ENCODE measurements at places on chromosomes 7 and 10. TPM values are rescaled to one million over a fixed set of nuclear protein-coding genes. Genes with fewer than 3 reads are reported as not detected.

DNA sequence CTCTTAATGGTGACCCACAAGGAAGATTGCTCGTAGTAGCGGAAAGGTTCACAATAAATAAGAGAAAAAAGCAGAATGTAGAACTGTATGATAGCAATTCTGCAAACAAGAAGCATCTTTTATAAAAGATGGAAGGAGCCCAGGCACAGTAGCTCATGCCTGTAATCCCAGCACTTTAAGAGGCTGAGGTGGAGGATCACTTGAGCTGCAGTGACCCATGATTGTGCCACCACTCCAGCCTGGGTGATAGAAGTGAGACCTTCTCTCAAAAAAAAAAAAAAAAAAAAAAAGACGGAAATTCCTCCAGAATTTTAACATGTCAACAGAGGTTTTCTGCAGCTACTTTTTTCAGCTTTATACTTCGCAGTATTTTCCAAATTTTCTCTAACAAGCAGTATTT, 13.2 kb downstream of the GATAD1 start:
- H3K27ac ChIP-seq = no peak overlapping the region
- no peak for DNase-seq
- H3K4me1 ChIP-seq = no peaks in the 10 kb centered on the region

GRCh38 chr10:93742633-93743349, 14.9 kb upstream of the LGI1 start:
- H3K27ac ChIP-seq = no peak overlapping the region
- H3K27me3 ChIP-seq = peaks cover 18% of the 10 kb centered on the region
- H3K36me3 ChIP-seq = no peaks in the 10 kb centered on the region
- no peak overlapping the region for H3K4me3 ChIP-seq
- H3K4me1 ChIP-seq = no peaks in the 10 kb centered on the region
- DNase-seq = no peak

DNA sequence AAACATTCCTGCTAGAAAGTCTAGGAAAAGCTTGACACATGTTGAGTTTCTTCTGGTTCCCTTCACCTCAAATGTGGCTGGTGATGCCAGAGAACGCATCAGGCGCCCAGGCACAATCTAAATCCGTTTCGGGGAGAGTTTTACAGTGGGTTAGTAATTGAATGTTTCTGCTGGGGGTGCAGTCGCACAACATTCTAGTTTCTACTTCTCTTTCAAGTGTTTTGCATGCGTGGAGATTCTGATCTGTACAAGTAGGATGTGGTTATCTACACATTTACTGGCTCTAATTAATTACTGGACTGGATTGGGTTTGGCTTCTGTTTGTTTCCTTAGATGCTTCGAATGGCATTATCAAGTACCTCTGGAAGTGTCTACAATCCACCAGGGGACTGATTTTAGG, 173.8 kb downstream of the TMEM26 start:
- H3K27ac ChIP-seq = no peak overlapping the region
- H3K36me3 ChIP-seq = no peaks in the 10 kb centered on the region
- no peaks in the 10 kb centered on the region for H3K27me3 ChIP-seq
- H3K4me1 ChIP-seq = peaks cover 8% of the 10 kb centered on the region

DNA sequence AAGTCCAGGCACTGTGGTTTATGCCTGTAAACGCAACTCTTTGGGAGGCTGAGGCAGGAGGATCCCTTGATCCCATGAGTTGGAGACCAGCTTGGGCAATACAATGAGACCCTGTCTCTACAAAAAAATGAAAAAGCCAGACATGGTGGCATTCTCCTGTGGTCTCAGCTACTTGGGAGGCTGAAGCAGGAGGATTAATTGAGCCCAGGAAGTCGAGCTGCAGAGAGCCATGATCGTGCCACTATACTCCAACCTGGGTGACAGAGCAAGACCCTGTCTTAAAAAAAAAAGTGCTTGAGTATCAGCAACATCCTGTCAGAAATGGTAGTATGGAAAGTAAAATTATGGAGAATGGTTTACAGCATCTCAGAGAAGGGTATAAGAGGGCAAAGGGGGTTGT, 11.6 kb downstream of the APBB1IP start:
- H3K36me3 ChIP-seq = peaks cover 24% of the 10 kb centered on the region
- H3K4me1 ChIP-seq = peaks cover 81% of the 10 kb centered on the region
- H3K4me3 ChIP-seq = peak overlapping the region; percentile 85
- H3K27ac ChIP-seq = peak overlapping the region; percentile 95

DNA sequence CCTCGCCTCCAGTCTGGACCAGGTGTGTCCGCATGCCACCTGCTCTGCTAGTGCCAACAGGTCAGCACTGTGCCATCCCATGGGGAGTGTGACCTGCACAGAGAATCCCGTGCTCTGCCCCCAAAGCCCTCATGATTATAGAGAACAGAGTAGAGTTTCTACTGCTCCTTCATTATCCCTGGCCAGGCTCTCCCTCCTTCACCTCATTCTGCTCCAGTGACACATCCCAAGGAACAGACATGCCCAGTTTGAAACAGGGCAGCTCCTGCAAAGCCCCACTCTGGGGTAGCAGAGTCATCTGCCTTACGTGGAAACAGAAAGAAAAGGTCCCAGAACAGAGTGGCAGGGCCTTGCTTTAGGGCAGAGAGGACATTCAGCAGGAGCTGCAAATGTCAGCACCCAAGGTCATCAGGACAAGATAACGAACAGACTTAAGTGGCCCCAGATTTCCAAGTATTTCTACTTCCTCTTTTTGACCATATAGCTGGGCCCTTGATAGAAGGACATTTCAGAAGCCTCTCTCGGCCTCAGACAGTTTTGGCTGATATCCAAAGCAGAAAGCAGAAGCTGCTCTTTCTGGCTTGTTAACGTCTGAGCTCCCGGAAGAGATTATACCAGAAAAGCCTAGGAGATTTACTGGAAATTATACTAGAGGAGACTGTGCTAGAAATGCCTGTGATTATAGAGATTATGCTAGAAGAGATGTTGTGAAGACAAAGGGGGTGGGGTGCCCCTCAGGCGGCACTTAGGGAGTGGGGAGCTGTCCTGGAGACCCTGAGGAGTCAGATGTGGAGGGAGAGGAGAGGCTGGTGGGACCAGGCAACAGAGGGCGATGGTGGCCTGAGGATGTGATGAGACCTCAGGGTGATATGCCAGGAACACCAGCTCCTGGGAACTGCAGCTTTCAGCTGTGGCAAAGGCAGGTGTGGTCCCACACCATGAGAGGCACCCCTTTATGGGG, 12.6 kb downstream of the TMEM176B start:
- no peaks in the 10 kb centered on the region for H3K36me3 ChIP-seq
- peaks cover 7% of the 10 kb centered on the region for H3K27me3 ChIP-seq
- DNase-seq = no peak
- H3K4me3 ChIP-seq = no peak overlapping the region

GRCh38 chr7:99116144-99116543, 27.8 kb downstream of the SMURF1 start:
- H3K27ac ChIP-seq = no peak overlapping the region
- H3K36me3 ChIP-seq = peaks cover 10% of the 10 kb centered on the region
- H3K4me3 ChIP-seq = no peak overlapping the region
- peaks cover 44% of the 10 kb centered on the region for H3K4me1 ChIP-seq

The POLR3A gene
- total RNA-seq = 22.4 TPM

The DPYSL4 gene
- total RNA-seq = 9.9 TPM

The ADARB2 gene
- total RNA-seq = 2.0 TPM

The EFCAB10 gene
- total RNA-seq = not detected
